Stimulated activated effector memory CD8-positive, alpha-beta T cell treated with anti-CD3 and anti-CD28 coated beads, Interleukin-12 subunit alpha, Interleukin-12 subunit beta, amount 100 ng/mL, for 72 hours (primary cell): ENCODE measurements at places on chromosomes 7 and 10.

- DNase-seq: no peak
Measured at GRCh38 chr10:86829472-86829871, 73.1 kb downstream of the BMPR1A start.

- DNase-seq: no peak
Measured at GRCh38 chr7:80954191-80954590, 35.3 kb upstream of the SEMA3C start.

- DNase-seq: no peak
Measured at GRCh38 chr10:66321723-66322665, 603.8 kb upstream of the LRRTM3 start.

DNA sequence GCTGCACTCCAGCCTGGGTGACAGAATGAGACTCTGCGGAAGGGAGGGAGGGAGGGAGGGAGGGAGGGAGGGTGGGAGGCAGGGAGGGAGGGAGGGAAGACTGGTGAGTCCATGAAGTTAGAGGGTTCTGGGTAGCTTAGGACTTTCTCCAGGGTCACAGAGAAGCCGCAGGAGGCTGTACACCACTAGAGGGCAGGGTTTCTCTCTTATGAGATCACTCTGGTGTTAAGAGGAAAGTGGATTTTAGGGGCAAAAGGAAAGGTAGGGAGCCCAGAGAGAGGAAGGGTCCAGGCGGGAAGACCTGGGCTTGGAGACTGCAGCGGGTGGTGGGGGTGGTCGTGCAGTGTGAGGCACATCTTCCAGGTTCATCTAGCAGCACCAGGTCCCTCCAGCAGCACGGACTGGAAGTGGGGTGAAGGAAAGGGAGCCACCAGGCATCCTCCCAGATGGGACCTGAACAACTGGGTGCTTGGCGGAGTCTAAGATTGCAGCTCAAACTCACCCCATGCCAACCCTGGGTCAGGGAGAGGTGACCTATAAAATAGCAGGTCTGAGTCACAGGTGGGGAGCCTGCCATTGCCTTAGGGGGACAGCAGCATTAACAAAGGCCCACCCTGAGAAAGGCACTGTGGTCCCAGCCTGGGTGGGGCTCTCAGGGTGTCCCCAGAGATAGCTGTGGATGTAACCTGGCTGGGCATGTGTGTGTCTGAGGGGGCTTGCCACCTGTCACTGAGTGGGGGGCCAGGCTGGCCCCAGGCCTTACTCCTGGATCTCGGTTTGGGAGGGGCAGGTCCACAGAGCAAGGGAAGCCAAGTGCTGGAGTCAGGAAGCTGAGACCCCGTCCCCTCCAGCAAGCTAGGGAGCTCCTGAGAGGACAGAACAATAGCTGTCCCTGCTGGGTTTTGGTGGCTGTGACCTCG is 48.5 kb upstream of the SLC29A3 start:
- peak; percentile 58 for DNase-seq

- DNase-seq: no peak
Measured at GRCh38 chr10:101759309-101760247, 16.3 kb downstream of the FGF8 start.

- DNase-seq: no peak
Measured at GRCh38 chr7:100358027-100358856, at the start of gene PILRB. Gene PILRB, plus strand, starts transcription at chr7:100358117. Its CDS starts 186 bp downstream, at chr7:100358303.

DNA sequence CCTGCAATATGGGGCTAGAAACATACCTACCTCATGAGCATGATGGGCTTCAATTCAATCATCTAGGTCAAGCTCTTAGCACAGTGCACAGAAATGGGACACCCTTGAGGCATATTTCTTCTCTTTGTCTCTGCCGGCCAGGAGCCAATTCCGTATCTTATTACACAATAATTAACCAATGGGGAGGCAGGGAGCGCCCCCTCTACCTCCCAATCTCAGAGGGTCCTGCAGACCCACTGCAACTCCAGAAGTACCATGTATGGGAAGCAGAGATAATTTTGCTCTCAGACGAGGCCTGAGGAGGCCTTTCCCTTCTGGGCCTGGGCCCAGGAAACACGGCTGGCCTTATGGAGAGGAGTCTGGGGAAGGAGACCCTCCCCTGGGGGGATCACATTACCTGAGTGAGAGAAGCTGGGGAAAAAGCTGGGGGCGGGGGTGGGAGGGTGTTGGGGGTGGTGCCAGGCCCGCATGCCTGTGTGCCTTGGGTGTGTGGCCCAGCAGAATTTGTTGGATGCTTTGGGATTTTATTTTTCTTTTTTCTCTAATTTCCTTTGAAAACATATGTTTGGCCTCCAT is 155.5 kb downstream of the UBE2H start:
- no peak for DNase-seq

- no peak for DNase-seq
Measured at GRCh38 chr10:124667425-124668345, 76.5 kb downstream of the FAM53B start.

DNA sequence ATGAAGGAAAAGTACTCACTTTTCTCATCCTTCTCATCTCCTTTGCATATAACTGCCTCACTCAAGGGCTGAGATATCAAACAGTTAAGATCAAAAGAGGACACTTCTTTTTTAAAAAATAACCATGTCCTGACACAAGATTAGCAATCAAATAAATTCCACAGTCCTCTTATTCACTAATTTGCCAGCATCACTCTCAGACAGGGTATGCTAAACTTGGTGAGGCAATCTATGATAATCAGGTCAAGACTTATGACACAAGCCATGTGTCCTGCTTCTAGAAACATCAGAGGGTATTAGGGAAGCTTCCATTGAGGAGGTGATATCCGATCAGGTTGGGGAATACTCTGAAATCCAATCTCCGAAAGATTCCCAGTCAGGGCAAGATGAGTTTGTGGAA is 10.4 kb downstream of the PANK1 start:
- DNase-seq: no peak

DNA sequence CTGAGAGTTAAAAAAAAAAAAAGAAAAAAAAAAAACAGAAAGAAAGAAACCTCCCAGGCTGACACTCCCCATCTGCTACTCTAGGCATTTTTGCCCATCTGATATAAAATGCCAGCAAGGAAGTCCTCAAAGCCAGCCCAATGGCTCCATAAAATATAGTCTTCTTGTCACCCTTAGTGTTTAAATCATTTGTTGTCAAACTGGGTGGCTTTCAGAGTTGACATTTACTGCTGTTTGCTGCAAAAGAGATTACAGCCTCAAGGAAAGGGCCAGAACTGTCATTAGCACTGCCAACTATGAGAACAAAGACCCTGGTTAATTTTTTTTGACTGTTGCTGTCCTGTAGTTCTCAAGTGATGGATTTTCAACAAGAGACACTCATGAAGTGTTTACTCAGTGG is 86.5 kb downstream of the TRIL start:
- no peak for DNase-seq

- peak; percentile 86 for DNase-seq
Measured at GRCh38 chr10:11270135-11270857, 252.6 kb downstream of the CELF2 start.

DNA sequence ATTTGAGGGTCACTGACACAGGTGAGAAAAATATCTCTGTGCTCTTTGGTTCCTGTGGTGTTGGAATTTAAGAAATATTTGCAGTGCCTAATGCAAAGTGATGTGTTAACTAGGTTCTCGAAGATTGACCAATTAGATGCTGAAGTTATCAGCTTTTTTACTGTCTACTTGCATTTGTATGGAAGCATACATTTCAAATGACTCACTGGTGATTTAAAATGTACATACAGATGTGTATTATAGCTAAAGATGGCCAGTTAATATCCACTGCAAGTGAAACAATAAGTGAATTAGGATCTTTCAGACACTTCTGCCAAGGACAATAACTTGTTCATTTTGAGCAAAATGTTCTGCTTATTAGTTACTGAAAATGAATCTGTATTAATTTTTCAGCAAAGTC is 205.0 kb downstream of the FANK1 start:
- DNase-seq: no peak

- no peak for DNase-seq
Measured at GRCh38 chr7:116683786-116684185, 11.8 kb downstream of the MET start.

- DNase-seq: no peak
Measured at GRCh38 chr10:74924251-74924963, 98.0 kb downstream of the KAT6B start.
